Hindlimb muscle (tissue), 1 donor: ENCODE measurements at places on chromosomes 3 and 15.

DNA sequence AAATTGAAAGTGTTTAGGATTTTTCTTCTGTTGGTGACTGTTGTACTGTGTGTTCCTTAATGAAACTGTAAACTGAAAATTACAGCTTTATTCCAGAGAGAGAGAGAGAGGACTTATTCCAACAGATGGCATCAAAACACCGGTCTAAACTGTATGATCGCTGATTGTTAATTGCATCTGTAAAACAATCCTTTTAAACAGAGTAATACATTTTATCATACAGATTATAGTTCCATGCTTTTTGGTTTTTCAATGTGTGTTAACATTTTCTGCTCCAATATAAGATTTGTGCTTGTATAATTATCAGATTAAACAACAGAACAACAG lies 289.7 kb upstream of the DNAJC19 start:
- no peak for DNase-seq

- no peak for DNase-seq
Observed at GRCh38 chr3:135458541-135459322, 506.8 kb upstream of the PPP2R3A start.

GRCh38 chr15:52498706-52499105 lies 30.0 kb downstream of the MYO5A start:
- no peak for DNase-seq

DNA sequence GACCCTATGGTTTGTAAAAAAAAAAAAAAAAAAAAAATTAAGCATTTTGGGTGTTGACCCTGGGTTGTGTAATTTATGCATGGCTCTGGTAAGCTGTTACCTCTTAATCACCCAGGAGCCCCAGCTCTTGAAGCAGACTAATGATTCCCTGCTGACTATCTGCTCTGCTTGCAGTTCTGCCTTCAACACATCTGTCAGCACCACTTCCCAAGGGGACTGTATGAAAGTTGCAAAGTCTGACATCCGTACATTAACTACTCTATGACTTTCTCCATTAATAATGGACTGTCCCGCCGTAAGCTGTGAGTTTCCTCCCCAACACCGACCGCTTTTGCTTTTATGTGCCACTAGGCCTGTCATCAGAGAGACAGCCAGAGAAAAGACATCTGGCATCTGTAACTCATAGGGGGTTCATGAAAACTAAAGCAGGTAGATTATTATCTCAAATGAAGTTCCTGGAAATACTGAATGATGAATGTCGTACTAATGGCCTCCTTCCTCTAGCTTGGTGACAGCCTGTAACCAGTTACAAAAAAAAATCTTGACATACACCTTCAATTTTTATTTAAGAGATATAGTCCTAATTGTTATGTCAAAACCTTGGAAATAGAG lies 271.5 kb downstream of the IL5RA start:
- DNase-seq: no peak

DNA sequence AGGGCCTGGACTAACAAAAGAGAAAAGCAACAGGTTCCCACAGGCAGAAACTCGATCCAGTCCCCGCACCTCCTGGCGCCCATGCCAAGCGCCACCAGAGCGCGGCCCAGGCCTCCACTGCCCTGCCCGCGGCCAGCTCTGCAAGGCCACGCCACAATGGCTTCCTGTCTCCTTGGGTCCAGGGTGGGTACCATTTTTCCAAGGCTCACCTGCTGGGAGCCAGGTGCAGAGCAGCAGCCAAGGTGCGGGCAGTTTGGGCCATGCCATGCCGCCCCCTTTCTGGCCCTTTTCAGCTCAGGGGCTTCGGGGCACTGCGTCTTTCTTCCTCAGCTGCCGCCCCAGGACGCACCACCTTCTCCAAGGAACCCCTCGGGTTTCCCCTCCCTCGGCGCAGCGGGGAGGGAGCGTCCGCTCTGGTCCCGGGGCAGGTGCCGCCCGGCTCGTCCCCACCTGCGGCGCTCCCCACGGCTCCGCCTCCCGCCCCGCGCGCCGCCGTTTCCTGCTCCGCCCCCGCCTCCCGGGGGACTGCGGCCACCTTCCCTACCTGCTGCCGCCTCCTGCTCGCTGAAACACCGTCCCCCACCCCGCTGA lies at the start of gene ILDR1:
Gene ILDR1, minus strand, starts transcription at position 437 of the 591 bp plus-strand sequence. Its CDS starts 170 bp downstream, at position 267.
- no peak for DNase-seq

DNA sequence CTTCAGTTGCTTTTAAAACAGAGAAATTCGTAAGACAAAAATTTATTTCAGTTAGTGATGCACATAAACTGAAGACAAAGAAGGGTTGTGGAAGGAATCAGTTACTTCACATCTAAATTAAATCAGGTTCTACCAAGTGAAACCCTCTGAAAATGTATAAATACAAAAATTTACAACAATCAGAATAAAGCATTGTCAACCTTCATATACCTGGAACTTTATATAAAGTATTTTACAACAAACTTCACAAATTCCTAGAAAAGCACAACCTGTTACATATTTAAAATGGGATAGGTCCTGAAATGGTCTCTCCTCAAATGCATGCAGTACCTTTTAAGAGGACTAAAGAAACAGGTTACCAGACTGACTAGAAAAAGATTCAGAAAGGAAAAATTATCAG lies 26.9 kb downstream of the ATOSA start:
- no peak for DNase-seq

DNA sequence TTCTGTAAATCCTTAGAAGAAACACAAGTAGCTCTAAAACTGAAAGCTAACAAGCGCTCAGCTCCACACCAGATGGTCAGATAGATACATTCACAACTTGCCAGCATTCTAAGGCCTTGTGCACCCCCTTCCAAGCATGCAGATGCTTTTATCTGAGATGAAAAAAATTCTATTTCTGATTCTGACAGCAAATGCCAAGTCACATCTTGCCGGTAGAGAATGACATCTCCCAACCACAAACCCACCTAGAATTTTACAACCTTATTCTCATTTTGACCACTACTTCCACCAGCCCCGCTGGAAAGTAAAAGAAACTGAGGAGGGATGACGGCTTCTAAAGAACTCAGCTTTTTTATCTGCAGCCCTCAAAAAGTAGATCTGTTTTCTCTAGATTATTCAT lies 57.7 kb downstream of the SUMF1 start:
- no peak for DNase-seq

DNA sequence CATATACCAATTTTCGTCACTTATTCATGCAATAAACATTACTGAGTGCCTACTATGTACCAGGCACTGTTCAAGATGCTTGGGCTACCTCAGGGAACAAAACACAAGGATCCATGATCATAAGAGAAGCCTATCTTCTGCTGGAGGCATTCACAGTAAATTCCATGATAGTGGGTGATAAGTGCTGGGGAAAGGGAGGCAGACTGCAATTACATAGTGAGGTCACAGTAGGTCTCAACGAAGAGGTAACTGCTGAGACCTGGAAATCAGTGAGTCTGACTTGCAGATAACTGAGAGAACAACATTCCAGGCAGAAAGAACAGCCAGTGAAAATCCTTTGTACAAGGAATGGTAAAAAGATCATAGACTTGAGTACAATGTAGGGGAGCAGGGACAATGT lies 33.6 kb downstream of the RAF1 start:
- no peak for DNase-seq

DNA sequence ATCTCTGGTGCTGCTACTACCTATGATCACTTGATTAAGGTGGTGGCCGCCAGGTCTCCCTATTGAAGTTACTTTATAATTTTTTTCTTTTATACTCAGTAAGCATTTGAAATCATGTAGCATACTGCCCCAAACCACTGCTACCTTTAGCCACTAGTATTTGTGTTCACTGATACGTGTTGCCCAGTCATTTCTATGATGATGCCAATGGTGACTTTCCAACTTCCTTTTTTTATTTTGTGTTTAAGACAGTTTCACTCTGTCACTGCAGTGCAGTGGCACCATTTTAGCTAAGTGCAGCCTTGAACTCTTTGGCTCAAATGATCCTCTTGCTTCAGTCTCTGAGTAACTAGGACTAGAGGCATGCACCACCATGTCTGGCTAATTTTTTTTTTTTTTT lies 598.2 kb downstream of the NAALADL2 start:
- DNase-seq: no peak

DNA sequence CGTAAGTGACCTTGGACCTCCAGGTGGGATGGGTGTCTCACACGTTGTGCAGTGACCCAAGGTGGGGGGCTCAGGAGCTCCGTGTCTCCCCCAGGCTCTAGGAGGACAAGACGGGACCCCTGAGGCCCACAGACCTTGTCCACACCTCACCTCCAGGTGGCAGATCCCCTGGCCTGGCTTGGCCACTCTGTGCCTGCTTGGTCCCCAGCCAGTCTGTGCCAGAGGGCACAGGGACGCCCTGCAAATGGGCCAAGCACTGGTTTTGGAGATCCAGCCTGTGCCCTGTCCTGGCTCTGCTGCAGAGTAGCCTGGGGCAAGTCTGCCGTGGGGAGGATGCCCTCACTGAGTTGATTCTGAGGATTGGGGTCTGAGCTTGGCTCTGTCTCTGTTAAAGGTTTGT lies 14.0 kb downstream of the SLC6A6 start:
- DNase-seq: no peak

DNA sequence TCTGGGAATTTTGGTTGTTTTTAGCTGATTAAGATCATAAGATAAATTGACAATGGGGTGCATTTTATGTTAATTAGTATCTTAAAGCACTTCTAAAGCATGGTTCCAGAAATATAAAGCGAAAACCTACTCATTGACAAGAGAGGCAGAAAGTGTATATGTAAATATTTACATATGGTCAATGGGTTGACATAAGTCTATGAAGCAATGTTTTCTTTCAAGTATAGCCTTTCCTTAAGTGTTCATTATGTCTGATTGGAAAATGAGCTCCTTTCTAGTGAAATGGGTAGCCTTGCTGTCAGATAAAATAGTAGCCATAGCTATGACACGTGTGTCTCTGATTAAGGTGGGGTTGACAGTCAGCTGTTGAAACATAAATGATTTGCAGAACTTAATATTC lies 365.2 kb upstream of the AGTR1 start:
- DNase-seq: no peak

GRCh38 chr3:188051801-188052168 lies 102.2 kb upstream of the LPP start:
- no peak for DNase-seq

- DNase-seq: no peak
Observed at GRCh38 chr15:60213377-60214000, 184.3 kb downstream of the ANXA2 start.

DNA sequence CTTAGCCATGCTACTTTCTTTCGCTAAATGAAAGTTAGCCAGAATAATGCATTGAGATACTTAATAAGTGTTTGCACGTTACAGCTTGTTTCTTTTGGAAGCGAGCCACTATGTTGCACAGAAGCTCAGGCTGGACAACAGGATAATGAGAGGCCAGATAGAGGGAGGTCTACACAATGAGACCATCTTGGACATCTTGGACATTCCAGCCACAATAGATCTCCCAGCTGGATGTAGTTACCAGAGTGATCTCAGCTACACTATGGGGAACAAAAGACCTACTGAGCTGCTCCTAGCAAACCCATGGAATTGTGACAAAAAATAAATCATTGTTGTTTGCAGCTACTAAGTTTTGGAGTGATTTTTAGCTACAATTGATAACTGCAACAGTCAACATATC lies 540.1 kb upstream of the SEMA6D start:
- no peak for DNase-seq
